ENCODE measurements at places on chromosomes 1 and 21.

- no peak for DNase-seq
These were observed 18.1 kb upstream of the SLC2A5 start for GRCh38 chr1:9087411-9088125.

- peak; percentile 15 for DNase-seq
These were observed 29.9 kb upstream of the TMEM61 start for GRCh38 chr1:54950369-54951163.

- no peak for DNase-seq
These were observed 65.6 kb upstream of the DMRTA2 start for GRCh38 chr1:50488876-50489275.

DNA sequence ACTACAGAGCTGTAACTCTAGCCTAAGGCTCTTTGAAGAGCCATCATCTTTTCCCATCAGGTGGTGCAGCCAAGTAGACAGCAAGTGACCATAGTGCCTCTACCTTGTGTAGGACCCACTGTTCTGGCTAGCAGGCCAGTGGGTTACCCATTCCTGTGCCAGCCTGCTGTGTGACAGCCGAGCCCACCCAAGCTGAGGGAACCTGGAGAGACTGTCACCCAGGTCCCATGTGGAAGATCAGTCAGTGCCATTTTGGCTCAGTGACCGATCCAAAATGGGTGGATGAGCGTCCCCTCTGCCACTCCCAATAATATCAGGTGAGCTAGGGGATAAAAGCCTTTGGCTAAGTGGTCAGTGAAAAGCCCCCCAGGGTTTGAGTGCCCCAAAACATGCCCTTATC is 417.9 kb downstream of the MATN1 start:
- DNase-seq, result no peak

DNA sequence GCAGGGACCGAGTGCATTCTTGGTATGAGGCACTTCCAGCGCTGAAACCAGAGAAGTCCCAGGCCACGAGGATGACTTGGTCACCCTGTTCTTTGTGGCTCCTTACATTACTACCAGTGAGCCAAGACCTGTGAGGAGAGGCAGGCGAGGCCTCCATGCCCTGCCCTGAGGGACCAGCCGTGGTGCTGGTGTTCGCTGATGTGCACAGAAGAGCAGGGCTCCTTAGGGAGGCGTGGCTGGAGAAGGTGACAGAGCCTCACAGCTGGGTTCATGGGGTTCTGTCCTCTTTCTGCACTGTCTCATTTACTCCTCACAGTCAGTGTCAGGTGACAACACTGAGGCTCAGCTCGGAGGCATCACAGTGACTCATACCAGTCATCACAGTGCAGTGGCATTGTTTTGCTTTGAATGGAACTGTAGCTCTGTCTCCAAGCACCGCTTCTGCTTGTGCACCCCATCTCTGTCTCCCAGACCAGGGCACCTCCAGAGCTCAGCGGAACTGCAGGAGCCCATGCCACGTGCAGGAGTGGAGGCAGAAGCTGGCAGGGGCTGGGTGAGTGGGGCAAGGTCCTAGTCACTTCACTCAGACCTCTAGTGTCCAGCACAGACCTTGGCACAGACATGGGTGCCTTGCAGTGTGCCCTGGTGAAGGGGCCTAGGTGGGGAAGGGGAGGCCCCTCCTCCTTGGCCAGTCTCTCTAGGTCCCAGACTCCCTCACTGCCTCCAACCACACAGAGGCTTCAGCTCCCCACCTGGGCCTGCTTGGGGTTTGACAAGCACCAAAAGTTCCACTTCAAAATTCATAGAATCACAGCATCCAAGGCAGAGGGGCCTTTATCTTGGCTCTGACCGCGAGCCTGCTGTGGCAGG is 310.9 kb downstream of the MATN1 start:
- no peak for DNase-seq

GRCh38 chr1:162150112-162150511 is 80.6 kb downstream of the NOS1AP start:
- no peak for DNase-seq

DNA sequence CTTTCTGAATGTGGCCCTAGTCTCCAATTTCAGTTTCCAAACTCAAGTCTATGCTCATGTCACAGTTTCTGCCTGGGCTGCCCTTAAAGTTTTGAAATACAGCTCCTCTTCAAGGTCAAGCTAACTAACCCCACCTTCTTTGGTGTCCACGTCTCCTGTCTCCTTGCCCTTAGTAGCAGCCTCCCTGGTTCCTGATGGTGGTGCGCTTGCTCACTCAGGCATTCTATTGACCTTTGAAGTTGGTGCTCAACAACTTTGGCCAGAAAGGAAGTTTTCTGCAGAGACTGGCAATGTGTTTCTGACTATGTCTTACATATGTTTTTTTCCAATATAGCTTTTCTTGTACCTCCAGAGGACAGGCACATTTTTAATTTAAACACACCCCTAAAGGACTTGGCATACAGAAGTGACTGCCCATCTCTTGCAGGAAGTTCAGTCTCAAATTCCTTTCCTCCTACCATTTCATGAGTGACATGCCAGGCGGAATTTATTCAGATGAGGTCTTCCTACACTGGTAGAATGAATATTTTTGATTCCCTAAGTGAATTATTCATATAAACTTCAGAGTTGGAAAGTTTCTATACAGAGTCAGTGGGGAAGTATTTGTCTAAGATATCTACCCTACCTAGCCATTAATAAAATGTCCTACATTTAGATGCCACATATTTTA is 364.3 kb upstream of the USP24 start:
- DNase-seq, result no peak

GRCh38 chr1:159881622-159882526 is 18.1 kb downstream of the CFAP45 start:
- DNase-seq, result peak; percentile 23

- peak; percentile 85 for DNase-seq
These were observed 432 bp downstream of the AKT3 start for GRCh38 chr1:243849421-243850201.

DNA sequence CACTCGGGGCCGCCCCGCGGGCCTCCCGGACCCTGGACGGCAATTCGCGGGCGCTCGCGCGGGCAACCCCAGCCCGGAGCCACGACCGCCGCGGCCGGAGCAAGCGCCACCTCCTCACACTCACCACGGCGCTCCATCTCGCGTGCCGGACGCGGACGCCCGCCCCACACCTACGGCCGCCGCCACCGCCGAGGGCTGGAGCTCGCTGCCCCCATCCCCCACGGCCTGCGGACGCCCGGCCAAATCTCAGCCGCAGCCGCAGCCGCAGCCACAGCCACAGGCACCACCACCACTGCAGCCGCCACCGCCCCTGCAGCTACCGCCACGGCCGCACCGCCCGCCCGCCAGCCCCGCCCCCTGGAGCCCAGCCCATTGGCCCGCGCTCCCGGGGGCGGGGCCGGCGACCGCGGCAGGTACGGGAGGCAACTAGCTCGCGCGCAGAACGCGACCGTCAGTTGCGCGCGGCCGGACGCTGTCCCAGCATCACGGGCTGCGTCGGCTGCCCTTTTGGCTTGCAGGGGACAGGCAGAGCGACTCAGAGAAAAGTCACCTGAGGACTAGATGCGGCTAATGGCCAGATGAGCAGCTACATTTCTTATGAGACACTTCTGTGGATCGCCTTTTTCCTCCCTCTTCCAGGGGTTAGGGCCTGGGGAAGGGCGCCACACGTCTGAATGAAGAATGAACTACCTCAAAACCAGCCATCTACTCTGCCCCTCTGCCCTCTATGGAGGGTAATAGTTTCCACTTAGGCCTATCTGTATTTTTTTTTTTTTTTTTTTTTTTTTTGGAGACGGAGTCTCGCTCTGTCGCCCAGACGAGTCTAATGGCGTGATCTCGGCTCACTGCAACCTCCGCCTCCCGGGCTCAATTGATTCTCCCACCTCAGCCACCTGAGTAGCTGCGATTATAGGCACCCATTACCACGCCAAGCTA is at the start of gene ARHGAP29:
TSS of gene ARHGAP29 (minus strand) at position 294 of the 936 bp plus-strand sequence. CDS start 5,973 bp downstream, outside the sequence.
- DNase-seq, result peak; percentile 33

GRCh38 chr1:70979881-70980280 is 67.7 kb downstream of the PTGER3 start:
- no peak for DNase-seq

DNA sequence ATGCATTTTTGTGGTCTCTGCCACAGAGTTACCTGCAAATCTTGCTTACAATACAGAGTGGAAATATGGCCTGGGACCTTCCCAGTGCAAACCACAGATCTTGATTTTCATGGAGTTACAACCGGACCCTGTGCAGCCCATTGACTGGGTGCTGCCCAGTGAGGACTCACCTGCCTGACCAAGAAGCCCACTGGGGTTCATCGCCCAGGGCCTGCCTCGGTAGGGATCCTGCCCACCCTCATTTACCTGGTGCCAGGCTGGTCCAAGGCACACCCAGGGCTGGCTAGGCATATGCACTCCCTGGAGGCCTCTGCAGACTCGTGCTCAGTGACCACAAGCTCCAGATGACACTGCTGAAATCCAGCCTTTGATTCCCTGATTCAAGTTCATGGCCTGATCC is 572.7 kb downstream of the NPHP4 start:
- no peak for DNase-seq

DNA sequence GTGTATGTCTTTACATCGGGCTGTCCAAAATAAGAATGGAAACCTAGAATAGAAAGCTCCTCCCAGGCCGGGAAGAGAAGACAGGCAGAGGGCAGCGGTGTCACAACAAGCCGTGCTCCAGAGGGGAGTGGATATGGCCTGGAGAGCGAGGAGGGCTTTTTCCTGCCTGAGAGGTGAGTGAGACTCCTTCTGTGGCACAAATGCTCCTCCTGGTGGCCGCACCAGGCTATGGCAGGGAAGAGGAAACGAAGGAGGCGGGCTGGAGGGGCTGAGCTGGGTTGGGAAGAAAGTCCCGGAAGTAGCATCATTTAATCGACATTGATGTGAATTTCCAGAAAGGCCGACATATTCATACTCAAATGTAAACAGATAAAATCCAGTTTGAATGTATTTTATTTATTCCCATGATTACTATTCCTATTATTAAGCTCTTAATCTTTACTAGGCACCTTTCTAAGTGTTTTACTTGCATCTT is 54.7 kb downstream of the MEF2D start:
- DNase-seq, result peak; percentile 73

GRCh38 chr21:32966120-32966519 is 59.6 kb upstream of the OLIG2 start:
- DNase-seq, result no peak

GRCh38 chr1:228001738-228002535 is 4.9 kb upstream of the WNT3A start:
- DNase-seq, result no peak

DNA sequence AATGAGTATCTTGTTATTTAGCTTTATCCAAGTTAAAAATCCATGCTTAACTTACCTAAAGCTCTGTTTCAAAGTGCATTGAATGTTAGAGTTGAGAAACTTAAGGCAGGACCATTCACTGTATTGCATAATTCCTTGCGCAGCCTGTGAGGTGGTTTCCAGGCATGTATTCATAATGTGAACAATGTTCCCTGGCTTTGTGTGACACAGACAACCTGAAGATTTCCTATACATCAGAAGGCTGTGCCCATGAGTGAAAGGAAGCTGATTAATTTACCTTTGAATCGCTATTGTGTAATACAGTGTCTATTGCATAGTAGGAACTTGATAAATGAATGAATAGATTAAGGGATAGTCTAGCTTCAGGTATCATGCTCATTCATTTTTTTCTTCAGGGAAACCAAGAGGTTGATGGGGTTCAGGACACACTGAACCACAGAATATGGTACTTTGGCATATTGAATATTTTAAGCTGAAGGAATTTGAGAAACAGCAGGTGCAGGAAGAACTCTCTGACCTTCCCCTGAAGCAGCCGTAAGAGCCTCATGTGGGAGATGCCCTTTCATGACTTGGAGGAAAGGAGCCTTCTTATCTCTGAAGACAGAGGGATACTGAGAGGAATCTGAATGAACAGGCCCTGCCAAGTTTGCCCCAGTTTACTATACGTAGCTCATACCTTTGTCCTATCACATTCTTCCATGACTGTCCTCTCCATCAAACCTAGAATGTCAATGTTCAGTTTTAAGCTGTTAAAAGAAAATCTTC is 88.6 kb upstream of the GNG12 start:
- no peak for DNase-seq

- no peak for DNase-seq
These were observed 19.7 kb downstream of the PTAFR start for GRCh38 chr1:28156821-28157220.

- no peak for DNase-seq
These were observed 356 bp downstream of the TSPAN1 start for GRCh38 chr1:46175243-46175642.

GRCh38 chr21:42061195-42061985 is 9.7 kb upstream of the UMODL1 start:
- DNase-seq, result no peak

- DNase-seq, result no peak
These were observed at the start of gene RHBG for GRCh38 chr1:156368889-156369684. Gene RHBG (plus strand): TSS chr1:156369211. CDS start chr1:156369250, 39 bp downstream.

DNA sequence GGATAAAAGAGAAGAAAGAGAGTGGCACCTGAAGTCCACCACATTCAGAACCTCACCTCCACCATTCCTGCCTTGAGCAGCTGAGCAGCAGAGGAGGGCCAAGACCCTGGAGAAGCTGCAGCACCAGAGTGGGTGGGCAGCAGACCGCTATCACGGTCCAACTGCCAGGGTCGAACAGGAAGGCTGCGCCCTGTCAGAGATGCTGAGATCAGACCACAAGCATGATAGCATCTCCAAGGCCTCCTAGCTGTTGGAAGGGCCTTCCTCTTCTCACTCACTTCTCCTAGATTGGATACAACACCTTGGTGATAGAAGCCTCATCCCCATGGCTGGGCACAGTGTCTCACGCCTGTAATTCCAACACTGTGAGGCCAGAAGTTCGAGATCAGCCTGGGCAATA is 12.1 kb upstream of the SLC45A3 start:
- DNase-seq, result no peak

- no peak for DNase-seq
These were observed 223.0 kb downstream of the PBX1 start for GRCh38 chr1:164781972-164782371.

DNA sequence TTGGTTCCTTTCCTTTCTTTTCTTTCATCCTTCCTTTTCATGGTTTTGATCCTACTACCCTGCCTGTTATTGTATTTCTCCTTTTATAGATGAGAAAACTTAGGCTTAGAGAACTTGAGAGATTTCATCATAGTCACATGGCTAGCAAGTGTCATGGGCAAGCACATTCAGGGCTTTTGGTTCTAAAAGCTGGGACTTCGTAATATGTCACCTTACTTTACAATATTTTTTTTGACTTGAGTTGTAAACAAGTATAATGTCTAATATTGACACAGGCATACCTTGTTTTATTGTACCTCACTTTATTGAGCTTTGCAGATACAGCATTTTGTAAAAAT is 70.7 kb downstream of the MTR start:
- DNase-seq, result no peak

- DNase-seq, result no peak
These were observed 43.5 kb upstream of the BCL10 start for GRCh38 chr1:85319931-85320330.

- DNase-seq, result no peak
These were observed 19.8 kb downstream of the SPEN start for GRCh38 chr1:15867288-15867687.

- DNase-seq, result no peak
These were observed 7.9 kb downstream of the TINAGL1 start for GRCh38 chr1:31583995-31584868.

DNA sequence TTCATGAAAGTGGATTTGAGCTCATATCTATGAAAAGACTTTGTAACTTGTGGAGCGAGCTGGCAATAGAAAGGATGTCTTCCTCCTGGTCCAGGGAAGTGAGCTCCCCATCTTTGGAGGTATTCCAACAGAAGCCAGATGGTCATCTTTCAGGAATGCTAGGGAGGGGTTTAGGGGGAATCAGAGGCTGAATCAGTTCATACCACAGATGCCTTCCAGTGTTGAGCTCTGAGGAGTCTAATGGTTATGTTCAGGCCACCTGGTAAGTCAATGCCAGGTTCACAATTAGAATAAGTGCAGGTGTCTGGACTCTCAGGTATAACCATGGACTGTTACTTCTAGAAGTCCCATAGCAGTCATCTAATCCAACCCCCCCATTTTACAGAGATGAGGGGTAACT is 119.1 kb downstream of the ACTL8 start:
- no peak for DNase-seq
